ENCODE measurements at places on chromosomes 6 and 20. TPM values are rescaled to one million over a fixed set of nuclear protein-coding genes. Genes with fewer than 3 reads are reported as not detected.

DNA sequence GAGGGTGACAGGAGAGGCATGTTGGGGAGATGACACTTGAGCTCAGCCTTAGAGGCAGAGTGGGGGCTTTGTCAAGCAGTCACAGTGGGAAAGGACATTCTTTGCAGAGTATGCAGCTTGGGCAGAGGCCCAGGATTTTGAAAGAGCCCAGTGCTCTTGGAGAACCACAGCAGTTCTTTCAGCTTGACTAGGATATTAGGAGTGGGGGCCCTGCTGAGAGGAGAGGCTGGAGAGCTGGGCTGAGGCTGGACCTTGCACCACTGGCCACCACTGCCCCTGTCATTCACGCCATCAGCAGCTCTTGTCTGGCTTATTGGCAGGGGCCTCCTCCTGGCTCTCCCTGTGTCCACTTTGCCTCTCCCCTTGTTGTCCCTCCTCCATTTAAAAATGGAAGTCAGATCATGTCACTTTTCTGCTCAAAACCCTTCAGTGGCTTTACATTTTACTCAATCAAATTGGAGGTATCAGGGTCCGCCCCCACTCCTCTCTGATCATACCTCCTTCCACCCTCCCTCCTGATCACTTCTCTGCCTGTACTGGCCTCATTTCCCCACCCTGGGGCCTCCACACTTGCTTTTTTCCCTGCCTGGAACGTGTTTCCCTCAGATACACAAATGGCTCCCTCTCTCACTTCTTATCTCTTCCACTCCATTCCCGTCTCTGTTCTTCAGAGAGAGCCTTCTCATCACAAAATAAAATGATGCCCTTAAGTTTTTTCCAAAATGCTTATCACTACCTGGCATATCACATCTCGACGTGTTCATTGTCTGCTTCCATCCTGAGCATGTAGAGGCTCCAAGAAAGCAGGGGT, 10.5 kb downstream of the MANBAL start:
- no peak overlapping the region for H3K27ac ChIP-seq
- no peaks in the 10 kb centered on the region for H3K27me3 ChIP-seq
- H3K4me1 ChIP-seq, result no peaks in the 10 kb centered on the region
- no peak for DNase-seq
- H3K4me3 ChIP-seq, result no peak overlapping the region

- H3K4me1 ChIP-seq, result no peaks in the 10 kb centered on the region
- no peak overlapping the region for H3K4me3 ChIP-seq
- no peak overlapping the region for H3K27ac ChIP-seq
- H3K27me3 ChIP-seq, result peaks cover 6% of the 10 kb centered on the region
Measured at GRCh38 chr6:129792049-129792448, 69.1 kb downstream of the TMEM244 start.

- H3K4me3 ChIP-seq, result no peak overlapping the region
- no peak for DNase-seq
- H3K27ac ChIP-seq, result no peak overlapping the region
- H3K36me3 ChIP-seq, result no peaks in the 10 kb centered on the region
- no peaks in the 10 kb centered on the region for H3K27me3 ChIP-seq
- H3K4me1 ChIP-seq, result no peaks in the 10 kb centered on the region
Measured at GRCh38 chr6:17458966-17459365, 65.6 kb downstream of the CAP2 start.

- no peak overlapping the region for H3K4me3 ChIP-seq
- no peak overlapping the region for H3K27ac ChIP-seq
- peak; percentile 2 for DNase-seq
- H3K27me3 ChIP-seq, result no peaks in the 10 kb centered on the region
Measured at GRCh38 chr6:48027704-48028435, 83.1 kb downstream of the PTCHD4 start.

DNA sequence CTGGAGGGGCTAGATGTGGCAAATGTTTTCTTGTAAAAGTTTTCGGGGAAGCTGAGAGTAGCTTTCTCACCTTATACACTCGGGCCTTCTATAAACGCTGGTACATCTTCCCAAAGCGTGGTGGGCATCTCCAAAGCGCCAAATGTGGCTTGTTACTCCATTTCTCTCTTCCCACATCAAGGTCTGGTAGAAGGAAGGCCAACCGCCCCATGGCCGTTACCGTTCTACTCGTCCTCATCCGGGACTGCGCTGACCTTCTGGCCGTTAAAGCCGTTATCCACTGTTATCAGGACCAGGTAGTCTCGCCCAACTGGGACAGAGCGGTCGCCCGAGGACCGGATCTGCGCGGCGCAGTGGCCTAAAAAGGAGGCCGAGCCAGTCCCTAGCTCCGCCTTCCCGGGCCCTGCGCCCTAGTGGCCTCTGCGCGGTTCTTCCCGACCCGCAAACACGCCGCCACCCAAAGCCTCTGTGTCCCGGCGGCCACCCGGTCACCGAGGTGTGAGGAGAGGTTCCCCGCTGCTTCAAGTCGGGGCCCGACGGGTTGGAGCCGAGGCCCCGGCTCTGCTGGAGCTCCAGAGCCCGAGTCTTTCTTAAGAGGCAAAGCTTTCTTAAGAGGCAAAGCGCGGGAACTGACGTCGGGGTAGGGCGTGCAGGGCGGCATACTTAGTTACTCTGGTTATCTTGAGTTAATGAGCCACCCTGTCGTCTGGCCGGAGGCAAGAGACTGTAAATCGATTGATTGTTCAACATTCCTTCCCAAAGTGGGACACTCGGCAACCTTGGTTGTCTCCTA, 90.5 kb downstream of the GPX5 start:
- H3K4me3 ChIP-seq, result no peak overlapping the region
- H3K4me1 ChIP-seq, result no peaks in the 10 kb centered on the region
- DNase-seq, result no peak
- no peak overlapping the region for H3K27ac ChIP-seq
- H3K27me3 ChIP-seq, result peaks cover 9% of the 10 kb centered on the region
- H3K36me3 ChIP-seq, result no peaks in the 10 kb centered on the region

DNA sequence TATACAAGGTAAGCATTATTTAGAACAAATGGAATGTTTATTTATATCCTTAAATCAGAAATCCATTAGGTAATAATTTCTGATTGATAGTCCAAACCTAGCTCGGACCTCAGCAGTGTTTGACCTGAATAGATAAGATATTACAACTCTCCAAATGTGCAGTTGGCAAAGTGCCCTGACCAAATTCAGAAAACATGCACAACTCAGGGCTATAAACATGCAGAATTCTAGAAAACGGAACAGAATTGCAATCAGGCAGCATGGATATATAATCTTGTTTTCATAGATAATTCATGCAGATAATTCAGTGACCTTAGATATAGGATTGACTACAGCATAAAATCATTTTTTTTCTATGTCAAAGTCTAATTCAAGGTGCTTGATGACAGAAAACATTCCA, 626.6 kb upstream of the CITED2 start:
- no peaks in the 10 kb centered on the region for H3K4me1 ChIP-seq
- no peaks in the 10 kb centered on the region for H3K27me3 ChIP-seq
- DNase-seq, result no peak
- no peaks in the 10 kb centered on the region for H3K36me3 ChIP-seq

Gene PPP1R3G
- total RNA-seq, result 0.10 TPM
